H54 (cell line): ENCODE measurements at places on chromosomes 11 and 22.

- DNase-seq: no peak
Observed at GRCh38 chr22:26185190-26185589, 15.9 kb downstream of the SEZ6L start.

DNA sequence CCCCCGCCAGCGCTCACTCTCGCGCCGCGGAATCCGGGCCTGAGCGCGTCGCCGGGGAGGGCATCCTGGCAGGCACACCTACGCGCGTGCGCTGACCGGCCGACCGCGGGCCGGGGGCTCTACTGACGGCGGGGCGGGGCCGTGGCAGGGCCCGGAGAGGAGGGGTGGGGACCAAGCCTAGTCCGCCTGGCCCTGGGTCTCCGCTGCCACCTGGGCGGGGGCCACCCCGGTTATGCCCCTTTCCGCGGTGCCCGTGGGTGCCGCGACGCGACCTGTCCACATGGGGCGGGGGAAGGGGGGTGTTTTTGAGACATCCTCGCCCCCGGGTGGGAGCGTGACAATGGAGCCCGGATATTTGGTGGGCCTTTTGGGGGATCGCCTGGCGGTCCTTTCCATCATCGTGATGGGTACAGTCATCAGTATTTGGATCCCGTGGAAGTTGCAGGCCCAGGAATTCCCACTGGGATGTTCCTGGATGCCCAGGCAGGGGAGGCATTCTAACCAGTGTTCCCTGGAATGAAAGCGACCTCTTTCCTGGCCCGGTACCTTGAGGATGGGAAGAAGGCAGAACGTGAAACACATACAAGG lies 2.2 kb downstream of the NCAM1 start:
- no peak for DNase-seq

- DNase-seq: no peak
Observed at GRCh38 chr11:14614091-14614622, 29.4 kb upstream of the PDE3B start.

DNA sequence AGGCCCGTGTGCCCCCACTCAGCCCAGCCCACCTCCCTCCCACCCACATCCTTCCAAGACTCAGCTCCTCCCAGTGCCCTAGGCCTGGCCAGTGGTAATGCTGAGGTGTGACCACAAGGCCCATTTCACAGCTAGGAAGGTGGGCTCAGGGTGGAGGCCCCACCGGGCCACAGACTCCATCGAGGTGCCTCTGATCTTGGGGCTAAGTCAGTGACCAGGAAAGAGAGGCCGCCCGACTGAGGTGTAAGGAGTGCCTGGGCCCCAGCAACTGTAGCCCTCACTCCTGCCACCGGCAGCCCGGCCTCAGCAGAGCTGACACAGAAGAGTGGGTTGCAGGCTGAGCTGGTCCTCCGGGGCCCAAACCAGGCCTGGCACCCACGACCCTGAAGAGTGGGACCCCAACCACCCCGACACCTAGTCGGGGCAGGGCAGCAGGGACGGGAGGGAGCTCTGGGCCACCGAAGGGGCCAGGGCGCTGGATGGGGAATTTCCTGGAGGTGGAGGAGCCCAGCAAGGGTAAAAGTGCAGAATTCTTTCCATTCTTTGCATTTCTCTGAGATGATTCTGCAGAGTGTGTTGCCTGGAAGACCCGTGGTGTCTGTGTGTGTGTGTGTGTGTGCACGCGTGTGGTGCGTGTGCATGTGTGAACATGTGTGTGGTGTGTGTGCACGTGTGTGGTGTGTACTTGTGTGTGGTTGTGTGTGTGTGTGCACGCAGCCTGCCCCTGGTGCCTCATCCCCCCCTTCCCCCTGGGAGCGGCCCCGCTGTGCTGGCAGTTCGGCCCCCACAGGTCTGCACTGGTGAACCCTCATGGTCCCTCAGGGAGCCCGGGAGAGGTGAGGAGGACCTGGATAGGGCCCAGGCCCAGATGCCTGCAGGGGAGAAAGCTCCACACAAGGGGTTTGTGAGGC lies 8.3 kb upstream of the PIM3 start:
- peak; percentile 75 for DNase-seq

DNA sequence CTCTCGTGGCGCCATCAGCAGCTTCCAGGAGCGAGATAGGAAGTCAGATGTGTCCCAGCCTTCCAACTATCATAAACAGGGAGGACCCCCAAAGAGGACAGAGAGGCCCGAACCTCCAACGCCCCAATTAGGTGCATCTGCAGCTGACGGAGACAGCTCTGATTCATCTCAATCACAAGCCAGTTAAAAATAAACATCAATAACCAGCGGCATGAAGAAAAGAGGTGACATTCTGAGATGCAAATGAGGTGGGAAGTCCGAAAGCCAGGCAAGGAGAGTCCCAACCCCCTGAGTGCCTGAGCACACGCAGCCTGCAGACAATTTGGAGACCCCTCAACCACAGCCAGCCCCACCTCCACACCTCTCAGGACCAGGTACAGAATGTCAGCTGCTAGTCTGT lies 28.1 kb upstream of the IGSF9B start:
- DNase-seq: no peak

- no peak for DNase-seq
Observed at GRCh38 chr22:46373159-46373558, 37.6 kb downstream of the TRMU start.

GRCh38 chr11:19819148-19819547 lies 106.5 kb downstream of the NAV2 start:
- DNase-seq: no peak

GRCh38 chr11:78079232-78080083 lies at the start of gene NDUFC2:
Gene NDUFC2 (minus strand): TSS chr11:78079862. CDS start chr11:78079744, 118 bp downstream.
- DNase-seq: peak; percentile 79

GRCh38 chr11:55503449-55503848 lies 50.8 kb upstream of the OR4C15 start:
- no peak for DNase-seq

- DNase-seq: no peak
Observed at GRCh38 chr11:105057432-105057831, 12.3 kb upstream of the CARD16 start.

GRCh38 chr11:134967746-134968145 lies 555.7 kb upstream of the B3GAT1 start:
- no peak for DNase-seq

GRCh38 chr11:120285256-120285655 lies 39.8 kb upstream of the TLCD5 start:
- no peak for DNase-seq

GRCh38 chr11:82858556-82859091 lies 41.6 kb downstream of the PRCP start:
- DNase-seq: no peak

DNA sequence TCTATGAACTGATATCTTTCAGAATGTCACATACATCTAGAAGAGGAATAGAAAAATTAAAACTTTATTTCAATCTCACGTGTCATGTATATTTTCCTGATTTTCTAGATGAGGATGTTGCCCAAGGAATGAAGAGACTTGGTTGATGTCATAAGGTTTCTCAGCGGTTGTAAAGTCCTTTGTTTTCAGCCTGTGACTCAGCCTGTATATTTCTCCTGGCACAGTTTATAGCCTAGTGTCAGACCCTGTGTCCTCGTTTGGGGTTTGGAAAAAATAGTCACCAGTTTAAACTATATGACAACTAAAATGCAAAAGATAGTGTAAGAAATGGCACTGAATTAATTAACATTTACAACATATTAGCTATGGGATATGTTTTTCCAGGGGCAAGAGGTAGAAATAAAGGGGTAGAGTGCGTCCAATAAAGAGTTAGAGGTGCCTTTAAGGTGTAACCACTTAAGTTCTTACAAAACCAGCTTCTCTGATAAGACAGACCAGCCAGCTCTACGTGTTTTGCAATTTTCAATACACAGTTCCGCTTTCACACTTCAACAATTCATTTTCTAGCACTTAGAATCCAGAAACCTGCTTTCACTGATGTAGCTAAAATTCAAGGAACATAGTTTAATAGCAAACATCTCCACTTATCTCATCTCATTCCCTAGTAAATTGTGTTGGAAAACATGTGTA lies 1432.6 kb upstream of the TENM4 start:
- DNase-seq: peak; percentile 7

- no peak for DNase-seq
Observed at GRCh38 chr11:82960779-82961143, 59.2 kb downstream of the DDIAS start.

- no peak for DNase-seq
Observed at GRCh38 chr11:11010624-11011127, 152.8 kb upstream of the ZBED5 start.

GRCh38 chr11:68282141-68282860 lies 10.5 kb upstream of the C11orf24 start:
- no peak for DNase-seq

GRCh38 chr11:95465887-95466286 lies 234.9 kb upstream of the SESN3 start:
- no peak for DNase-seq

- no peak for DNase-seq
Observed at GRCh38 chr11:114705280-114706024, 27.1 kb downstream of the NXPE2 start.

DNA sequence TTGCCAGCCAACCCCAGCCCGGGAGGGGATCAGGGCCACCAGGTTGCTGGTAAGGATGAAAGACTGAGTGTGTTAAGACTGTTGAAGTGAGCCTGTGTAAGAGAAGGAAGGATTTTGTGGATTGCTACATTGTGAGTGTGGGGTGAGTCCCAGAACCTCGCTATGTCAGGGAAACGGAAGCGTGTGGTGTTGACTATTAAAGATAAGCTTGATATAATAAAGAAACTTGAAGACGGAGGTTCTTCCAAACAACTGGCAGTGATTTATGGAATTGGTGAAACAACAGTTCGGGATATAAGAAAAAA lies 627 bp downstream of the JRKL start:
- no peak for DNase-seq

- no peak for DNase-seq
Observed at GRCh38 chr11:68825571-68825970, 16.1 kb downstream of the CPT1A start.

- peak; percentile 93 for DNase-seq
Observed at GRCh38 chr11:61897387-61898246, 6.3 kb upstream of the FADS3 start.

DNA sequence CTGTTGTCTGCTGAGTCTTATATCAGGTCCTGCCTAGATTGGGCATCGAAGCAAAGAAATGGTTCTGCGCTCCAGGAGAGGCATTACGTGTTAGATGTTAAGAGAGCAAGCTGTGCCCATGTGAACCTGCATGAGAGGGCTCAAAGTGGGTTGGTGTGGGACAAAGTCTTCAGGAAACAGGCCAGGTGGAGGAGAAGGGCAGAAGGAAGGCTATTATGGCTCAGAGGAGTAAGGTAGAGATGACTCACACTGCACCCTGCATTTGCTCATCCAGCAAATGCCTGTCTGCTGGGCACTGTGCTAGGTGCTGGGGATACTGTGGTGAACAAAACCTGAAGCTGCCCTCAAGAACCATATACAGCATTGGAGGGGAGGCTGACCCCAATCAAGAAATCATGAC lies 5.8 kb downstream of the USP35 start:
- peak; percentile 37 for DNase-seq

- no peak for DNase-seq
Observed at GRCh38 chr11:113178381-113179070, 135.9 kb upstream of the TTC12 start.

- DNase-seq: no peak
Observed at GRCh38 chr11:12961615-12962014, 47.5 kb upstream of the RASSF10 start.

DNA sequence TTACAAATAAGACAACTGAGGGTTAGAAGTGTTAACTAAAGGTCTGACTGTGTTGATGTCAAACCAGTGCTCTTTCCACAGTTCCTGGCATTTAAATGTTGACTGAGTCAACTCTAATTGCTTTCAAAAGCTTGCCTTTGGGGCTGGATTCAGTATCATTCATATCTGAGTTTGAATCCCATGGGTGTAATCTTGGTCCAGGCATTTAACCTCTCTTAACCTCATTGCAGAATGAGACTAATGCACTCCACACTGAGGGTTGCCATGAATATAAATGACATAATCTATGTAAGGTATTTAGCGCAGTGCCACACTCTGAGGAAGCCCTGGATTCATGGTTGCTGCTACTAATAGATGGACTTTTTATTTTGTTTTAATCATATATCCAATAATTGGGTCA lies 274.3 kb downstream of the DDX10 start:
- no peak for DNase-seq

- DNase-seq: no peak
Observed at GRCh38 chr11:93783765-93784144, 327 bp upstream of the MED17 start.

- no peak for DNase-seq
Observed at GRCh38 chr11:102950622-102951081, 4.9 kb downstream of the MMP13 start.

DNA sequence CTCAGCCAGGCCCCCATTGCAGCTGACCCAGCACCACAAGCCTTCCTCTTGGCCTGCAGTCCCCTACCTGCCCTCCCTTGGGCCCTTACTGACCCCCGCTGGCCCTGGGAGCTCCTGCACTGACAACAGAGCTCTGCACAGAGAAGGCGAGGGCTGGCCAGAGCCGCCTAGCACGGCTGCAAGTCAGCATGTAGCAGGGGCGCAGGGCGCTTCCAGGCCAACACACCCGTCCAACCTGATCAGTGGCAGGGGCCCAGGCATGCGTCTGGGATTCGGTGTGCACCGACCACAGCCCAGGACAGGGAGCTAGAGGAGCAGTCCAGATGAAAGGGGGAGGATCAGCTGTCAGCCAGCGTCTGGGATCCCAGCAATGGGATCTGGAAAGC lies 7.6 kb downstream of the WNT7B start:
- no peak for DNase-seq

DNA sequence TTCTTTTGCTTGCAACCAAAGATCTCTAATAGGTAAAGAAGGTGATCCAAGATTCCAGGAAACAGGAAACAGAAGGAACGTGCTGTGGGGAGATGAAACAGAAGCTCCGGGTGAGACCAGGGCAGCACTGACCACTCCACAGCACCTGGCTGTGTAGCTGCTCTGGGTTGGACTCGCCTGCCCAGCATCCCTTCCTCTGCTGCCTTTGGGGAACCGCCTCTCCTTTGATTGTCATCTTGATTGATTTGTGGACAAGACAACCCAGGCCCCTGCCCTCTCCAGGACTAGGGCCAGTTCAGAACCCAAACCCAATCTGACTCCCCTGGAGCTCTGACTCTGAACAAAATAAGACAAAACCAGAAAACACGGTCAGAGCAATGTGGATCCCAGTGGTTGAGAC lies 14.7 kb upstream of the APOBEC3A start:
- DNase-seq: no peak

DNA sequence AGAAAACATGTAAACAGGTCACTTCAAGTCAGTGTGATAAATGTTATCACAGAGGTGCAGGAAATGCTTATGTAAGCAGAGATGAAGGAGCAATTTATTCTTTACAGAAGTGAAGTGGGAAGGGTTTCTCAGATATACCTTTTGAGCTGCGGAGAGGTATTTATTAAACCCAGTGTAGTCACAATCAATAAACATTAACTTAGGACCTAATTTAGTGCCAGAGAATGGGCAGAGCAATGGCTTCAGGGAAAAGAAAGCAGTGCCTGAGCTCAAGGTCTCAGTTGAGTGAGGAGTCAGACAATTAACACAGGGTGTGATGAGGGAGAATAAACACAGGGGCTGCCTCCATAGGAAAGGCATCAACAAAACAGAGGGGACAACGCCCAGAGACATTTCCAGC lies 1.9 kb downstream of the MS4A5 start:
- DNase-seq: no peak

DNA sequence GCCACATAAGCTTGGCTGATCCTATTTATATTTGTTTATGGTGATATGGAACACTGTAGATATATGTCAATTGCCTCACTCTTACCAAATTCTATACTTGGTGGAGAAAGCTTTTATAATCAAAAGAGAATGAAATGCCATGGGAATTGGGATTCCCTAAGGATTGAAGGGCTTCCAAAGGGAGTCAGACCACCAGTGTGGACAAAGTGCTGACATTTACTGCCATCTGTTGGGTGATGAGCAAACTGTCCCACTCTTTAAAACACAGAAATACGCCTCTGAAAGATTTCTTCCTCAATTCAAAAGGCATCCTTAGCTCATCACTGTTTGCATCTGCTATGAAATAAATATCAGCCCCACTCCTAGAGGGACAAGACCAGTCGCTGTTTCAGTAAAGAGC lies 7.1 kb downstream of the SLC1A2 start:
- DNase-seq: peak; percentile 28
